ENCODE measurements at places on chromosomes 4 and X.

- DNase-seq = no peak
These were observed 14.3 kb downstream of the CASK start for GRCh38 chrX:41909068-41909467.

GRCh38 chrX:14497184-14497666 is 32.1 kb upstream of the GLRA2 start:
- no peak for DNase-seq

- DNase-seq = no peak
These were observed 33.8 kb upstream of the NAP1L5 start for GRCh38 chr4:88731381-88731780.

GRCh38 chr4:12933760-12934221 is 550.3 kb downstream of the RAB28 start:
- no peak for DNase-seq

DNA sequence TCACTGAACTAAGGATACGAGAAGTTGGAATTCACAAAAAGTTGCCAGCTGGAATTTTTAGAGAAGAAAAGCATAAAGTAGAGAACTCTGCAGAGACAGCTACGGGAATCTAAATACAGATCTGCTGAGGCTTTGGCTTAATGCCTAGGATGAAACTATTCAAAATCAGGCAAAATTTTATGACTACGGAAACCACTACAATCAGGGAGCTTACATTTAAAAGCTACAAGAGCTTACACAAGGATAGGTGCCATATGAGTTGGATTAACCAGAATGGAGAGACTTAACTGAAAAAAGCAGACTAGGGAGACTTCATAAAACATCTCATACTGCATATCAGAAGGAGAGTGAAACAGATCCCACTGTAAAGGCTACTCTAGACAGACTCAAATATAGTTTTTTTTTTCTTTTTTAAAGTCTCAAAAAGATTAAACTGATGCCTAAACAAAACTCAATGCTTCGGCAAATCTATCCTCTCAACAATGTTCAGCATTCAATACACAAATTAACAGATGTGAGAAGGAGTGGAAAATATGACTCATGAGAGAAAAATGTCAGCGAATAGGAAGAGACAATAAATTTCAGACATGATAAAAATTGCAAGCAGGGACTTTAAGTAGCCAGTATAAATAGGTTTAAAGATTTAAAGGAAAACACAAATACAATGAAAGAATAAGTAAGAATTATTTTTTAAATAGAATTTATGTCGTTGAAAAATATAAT is 586.1 kb downstream of the FSTL5 start:
- DNase-seq = no peak

DNA sequence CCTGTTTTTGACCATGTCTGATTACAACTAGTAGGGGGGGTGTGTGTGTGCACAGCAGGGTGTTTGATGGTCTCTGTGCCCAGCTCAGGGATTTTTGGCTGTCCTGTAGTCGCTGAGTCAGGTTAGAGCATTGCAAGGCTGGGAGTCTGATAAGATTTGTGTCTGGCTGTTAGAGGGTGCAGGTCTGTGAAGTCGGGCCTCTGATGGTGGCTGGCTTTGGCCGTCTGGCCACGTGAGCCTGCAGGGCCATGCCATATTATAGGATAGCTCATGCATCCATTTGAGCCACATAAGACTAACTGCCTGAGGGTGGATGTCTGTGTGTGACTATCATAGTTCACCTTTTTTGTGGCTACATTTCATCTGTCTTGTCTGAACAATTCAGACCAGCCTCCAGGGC is 4.9 kb downstream of the PORCN start:
- no peak for DNase-seq

DNA sequence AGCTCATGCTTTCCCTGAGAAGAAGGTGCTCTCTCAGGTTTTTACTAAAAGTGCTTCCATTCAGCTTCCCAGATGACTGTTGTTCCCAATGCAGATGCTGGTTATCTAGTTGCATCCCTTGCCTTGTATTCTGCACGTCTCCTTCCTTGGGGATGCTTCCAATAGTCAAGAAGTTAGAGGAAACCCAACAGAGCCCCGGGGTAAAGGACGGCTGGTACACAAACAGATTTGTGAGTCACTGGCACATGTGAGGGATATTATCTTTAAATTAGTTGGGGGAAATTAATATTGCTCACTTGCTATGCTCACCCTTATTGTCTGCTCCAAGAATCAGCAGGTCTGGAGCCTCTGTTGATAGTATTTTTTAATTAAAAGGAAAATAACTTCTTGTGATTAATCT is 465.2 kb upstream of the BOD1L1 start:
- no peak for DNase-seq

DNA sequence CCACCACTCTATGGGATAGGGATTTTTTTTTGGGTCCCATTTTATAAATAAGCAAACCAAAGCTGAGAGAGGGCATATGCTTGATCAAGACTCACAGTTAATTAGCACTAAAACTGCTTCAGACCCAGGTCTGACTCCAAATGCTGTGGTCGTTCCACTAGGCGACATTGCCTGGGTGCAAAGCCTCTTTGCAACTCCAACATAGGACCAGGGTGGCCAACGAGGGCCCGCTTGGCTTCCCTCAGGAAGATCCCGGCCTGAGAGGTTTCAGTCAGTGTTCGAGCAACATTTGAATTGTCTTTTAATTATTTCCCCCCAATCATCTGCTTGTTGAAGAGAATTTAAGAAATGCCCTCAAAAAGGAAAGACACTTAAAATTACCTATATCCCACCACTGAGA is 11.2 kb downstream of the PJA1 start:
- DNase-seq = no peak

GRCh38 chrX:134806707-134807038 is 148.4 kb upstream of the PLAC1 start:
- DNase-seq = no peak

GRCh38 chr4:86442881-86443280 is 83.0 kb upstream of the MAPK10 start:
- no peak for DNase-seq

- no peak for DNase-seq
These were observed 1.1 kb downstream of the RNF150 start for GRCh38 chr4:141132072-141132708.

- no peak for DNase-seq
These were observed 29.8 kb downstream of the RAI2 start for GRCh38 chrX:17831255-17831654.

GRCh38 chr4:182288534-182288933 is 45.3 kb downstream of the TENM3 start:
- DNase-seq = no peak

DNA sequence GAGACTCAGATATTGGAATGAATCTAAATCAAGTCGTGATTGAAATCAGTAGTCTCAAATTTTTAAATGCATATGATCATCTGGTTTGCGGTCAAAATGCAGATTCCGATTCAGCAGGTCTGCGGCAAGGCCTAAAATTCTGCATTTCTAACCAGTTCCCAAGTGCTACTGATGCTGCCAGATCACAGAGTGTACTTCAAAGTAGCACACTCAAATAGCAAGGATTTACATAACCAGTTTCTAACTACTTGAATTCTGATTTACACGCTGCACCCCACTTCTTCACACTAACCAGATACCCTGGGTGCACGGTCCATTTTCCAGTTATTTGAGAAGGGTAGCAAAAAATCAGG is 752 bp downstream of the MBTPS2 start:
- DNase-seq = no peak

DNA sequence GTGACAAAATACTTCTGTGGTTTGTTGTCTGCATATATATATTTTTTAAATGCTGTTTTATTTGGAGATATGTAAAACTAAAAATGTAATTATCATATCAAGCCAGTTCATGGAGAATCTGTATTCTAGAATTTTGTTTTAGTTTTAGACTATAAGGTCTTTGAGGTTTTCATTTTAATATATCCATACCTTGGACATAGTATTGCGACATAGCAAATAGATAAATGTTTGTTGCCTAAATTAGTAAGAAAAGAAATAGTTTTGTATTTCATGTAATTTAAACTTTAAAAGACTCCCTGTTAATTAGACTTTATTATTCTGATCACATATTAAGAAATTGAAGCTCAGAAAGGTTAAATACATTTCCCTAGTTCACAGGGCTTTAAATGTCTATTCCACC is 472.9 kb downstream of the GBA3 start:
- no peak for DNase-seq

- DNase-seq = no peak
These were observed 16.9 kb downstream of the CYBB start for GRCh38 chrX:37796805-37797204.

DNA sequence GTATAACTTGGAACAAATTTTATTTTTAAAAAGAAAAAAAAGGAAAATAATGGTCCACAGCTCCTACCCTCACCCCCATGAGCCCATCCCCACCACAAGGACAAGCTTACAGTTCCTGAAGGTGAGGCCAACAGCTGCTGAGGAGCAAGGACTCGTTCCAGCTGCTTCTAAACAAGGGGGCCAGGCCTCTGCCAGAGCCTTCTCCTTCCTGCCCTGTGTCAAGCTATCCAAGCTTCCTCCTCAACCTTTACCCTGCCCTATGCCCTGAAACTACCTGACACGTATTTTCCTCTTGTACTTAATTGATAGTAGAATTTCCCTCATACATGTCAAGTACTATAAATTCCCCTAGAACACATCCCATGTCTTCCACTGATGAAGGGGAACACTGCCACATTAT is 8.8 kb downstream of the SH3D19 start:
- DNase-seq = no peak
